ENCODE measurements at places on chromosomes 4 and X.
A peak's percentile ranks its signal among the peaks of the same experiment; 100 is the strongest.

DNA sequence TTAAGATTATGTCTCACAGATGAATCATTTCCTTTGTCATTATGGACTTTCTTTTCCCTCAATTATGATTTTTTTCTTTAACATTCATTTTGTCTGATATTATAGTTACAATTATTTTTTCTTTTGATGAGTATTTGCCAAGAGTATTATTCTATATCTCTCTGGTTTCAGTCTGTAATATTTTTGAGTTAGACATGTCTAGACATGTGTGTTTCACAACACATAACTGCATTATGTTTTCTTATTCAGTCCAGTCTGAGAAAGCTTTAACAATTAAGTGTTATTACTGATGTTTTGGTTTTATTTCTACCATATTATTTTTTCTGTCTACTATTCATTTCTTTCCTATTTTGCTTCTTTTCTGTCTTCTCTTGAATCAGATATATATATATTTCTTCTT is 108.3 kb upstream of the MID1IP1 start:
- DNase-seq = no peak

DNA sequence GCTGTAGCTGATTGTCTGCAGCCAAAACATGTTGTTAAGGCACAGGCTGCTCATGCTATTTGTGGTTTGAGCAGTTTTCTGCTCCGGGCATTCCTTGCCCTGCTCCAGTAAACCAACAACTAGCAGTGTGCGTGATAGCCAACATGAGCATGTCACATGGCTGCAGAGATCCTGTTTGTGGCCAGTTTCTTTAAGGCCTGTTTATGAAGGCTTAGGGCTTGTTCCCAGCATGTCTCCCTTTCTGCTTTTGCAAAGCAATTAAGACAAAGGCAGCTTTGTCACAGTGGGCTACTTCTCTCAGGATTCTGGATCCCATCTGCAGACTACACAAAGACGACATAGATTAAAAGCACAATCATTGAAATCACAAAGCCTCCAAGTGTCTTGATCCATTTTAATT is 160.5 kb downstream of the ZNF518B start:
- no peak for DNase-seq

DNA sequence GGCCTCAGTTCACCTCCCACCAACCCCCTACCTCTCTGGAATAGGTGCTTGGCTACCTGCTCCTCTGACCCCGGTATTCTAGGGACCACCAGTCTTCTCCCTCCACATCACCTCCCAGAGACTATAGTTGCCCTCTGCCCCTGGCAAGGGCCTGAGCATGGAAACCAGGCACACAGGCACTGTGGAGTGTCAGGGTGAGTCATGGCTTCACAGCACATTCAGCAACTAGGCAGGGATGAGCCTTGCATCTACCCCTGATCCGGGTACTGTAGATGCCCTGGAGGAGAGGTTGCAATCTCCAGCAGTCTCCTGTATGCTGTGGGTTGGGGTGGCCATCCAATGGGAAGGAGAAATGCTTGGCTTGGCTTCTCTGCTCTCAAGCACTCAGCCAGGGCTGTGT is 472.7 kb downstream of the IDS start:
- no peak for DNase-seq

GRCh38 chr4:23413631-23414030 is 476.2 kb downstream of the PPARGC1A start:
- no peak for DNase-seq

DNA sequence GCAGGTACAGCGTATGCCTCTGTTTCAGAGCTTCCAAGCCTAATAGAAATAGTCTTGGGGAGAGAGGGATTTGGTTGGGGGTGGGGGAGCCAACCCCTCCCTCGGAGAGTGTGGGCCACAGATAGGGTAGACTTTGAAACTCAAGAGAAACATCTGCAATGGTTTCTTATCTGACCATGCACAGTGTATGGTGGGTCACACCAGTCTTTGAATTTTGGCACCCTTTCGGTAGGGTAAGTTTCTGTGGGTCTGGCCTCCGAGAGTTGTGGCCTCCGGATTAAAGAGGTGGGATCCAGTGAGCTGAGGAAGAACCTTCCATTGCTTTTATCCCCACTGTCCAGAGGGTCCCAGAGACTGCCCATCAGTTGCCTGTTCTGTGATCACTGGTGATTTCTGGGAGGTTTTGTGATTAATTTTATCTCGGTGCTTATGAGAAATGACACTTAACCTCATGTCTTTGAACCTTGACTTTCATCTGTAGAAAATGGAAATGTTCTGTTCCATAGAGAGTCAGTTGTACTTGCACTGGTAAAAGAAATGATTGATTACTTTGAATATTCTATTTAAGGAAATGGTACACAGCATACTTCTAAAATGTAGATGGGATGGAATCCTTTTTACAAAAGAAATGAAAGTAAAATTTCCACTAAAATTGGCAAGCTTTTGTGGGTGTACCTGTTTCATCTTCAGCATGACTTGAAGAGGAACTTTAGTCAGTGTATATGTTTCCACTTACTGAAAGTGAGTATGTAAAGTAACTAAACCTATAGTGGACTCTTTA is 62.7 kb downstream of the TMEM131L start:
- DNase-seq = no peak

GRCh38 chr4:69167300-69167699 is 47.2 kb downstream of the UGT2B11 start:
- DNase-seq = no peak

DNA sequence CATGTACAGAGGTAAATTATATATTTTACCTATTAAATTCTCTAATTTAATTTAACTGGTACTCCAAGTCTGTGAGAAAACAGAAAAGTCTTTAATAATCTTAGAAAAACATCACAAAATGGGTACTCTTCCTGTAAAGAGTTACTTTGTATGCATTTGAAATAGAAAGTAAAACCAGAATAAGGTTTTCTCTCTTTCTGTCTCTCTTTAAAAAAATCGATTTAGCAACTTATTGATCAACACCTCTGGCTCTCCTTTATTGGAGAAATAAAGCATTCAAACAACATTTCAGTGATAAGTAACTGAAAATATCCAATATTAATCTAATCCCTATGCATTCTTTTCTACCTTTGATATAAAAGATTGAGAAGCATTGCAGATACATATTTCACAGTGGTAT is 27.4 kb downstream of the ATOH1 start:
- no peak for DNase-seq

GRCh38 chr4:53116954-53117353 is 248.9 kb downstream of the SCFD2 start:
- no peak for DNase-seq

GRCh38 chr4:143234153-143234552 is 49.4 kb downstream of the USP38 start:
- no peak for DNase-seq

DNA sequence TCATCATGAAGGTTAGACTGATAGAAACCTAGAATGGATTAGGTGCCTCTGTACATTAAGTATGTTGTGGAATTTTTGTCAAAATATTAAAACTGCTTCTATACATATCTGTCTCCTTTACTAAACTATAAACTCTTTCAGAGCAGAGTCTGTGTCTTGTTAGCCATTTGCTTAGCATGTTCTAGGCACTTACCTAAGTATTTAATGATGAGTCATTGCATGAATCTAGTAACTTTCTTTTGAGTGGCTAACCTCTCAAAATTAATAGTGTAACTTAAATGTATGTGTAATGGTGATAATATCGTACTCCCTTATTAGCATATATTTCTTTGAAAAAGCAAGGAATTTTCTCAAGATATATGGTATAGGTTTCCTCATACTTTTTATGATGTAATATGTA is 57.8 kb downstream of the RAP1GDS1 start:
- DNase-seq = no peak

GRCh38 chr4:186151499-186151898 is 39.9 kb upstream of the CYP4V2 start:
- DNase-seq = no peak

DNA sequence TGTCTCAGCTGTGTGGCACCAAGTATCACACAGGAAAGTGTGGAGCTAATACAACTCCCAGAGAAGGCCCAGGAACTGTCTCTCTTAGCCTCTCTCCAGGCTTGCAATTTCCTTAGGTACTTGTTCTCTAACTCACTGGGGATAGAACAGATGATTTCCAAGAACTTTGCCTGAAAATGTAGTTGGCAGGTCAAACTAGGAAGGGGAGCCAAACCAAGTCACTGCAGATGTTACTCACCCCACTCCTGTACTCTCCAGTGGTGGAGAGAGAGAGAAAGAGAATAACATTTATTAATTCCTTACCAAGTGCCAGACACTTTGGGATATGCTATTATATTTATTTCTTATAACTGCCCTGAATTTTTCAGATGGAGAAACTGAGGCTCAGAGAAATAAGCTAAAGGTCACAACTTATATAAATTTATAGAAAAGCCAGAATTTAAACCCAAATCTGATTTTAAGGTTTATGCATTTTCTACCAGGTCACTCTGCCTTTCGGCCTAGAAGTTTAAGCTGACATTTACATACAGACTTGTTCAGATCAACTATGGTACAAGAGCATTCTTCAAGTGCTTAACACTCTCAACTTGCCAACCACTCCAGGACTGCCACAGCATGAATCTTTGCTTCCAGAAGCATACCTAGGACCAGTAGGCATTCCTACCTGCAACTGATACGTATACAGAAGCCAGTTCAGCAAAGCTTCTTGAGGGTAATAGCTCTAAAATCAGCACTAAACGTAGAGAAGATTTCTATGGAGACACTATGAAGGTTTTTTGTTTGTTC is 248.6 kb upstream of the ETNPPL start:
- DNase-seq = no peak

DNA sequence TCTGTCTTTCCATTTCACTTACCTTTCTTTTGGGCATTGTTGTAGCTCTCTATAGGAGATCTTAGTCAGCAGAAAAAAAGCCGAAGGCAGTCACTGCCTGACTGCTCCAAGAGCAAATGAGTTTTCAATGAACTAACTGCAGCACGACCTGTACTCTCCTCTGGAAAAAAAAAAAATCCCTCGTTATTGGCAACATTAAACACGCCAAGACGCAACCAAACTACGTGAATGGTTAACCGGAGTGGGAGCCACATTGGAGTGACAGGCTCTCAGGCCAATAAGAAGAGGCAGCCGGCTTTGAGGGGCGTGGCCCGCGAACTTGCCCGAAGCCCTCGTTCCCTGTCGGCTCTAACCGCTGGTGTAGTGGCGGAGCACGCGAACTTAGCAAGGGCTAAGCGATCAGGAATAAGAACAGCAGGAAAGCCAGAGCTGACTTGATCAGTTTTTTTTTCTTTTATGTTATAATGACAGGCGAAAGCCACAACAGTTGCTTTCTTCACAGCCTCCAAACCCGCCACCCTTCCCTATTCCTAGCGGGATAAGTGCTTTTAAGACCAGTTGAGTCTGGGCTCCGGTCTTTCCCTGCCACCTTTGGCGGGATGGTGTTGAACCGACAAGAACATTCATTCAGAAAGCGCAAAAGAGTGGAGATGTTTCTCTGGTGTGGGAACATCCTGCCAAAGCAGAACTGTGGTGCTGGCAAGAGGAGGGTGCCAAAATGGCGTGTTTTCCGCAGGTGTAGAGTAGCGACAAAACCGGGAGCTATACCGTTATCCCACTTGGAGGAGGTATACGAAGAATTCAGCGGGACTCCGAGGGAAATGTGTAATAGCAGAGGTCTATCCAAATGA is 80.0 kb downstream of the HMGN5 start:
- DNase-seq = peak; percentile 0

GRCh38 chr4:23931489-23931830 is 41.6 kb upstream of the PPARGC1A start:
- no peak for DNase-seq

DNA sequence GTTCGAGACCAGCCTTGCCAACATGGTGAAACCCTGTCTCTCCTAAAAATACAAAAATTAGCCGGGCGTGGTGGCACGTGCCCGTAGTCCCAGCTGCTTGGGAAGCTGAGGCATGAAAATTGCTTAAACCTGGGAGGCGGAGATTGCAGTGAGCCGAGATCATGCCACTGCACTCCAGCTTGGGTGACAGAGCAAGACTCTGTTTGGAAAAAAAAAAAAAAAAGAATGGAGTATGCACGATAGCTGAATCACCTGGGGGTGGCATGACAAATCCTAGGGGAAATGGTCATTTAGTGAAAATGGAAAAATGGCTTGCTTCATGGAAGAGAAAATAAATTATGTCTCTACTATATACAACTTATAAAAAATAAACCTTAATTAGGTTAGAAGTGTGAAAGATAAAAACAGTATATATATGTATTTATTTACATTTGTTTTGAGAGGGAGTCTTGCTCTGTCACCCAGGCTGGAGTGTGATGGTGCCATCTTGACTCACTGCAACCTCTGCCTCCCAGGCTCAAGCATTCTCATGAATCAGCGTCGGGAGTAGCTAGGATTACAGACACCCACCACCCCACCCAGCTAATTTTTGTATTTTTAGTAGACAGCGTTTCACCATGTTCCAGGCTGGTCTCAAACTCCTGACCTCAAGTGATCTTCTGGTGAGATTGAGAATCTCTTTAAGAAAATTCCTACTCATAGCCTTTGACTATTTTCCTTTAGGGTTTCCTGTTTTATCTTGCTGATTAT is 19.3 kb upstream of the ING2 start:
- DNase-seq = no peak

- DNase-seq = no peak
These were observed 152.2 kb upstream of the PPARGC1A start for GRCh38 chr4:24042094-24042493.

DNA sequence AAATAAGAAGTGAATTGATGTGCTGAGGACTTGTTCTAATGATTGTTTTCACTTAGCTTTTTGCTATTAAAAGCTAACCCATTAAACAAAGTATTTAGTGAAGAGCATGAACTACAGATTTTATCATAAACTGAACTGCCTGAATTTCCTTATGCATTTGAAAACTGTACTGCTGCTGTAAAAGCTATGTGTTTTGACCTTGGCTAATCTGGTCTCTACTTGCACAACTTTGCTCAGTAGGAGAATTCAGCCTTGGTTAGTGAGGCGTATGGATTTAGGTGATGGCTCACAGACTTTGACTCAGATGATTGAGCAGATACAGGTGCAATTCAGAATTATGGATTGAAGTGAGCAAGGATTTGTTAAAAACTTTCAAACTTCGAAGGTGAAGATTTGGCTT is 38.7 kb upstream of the FAT1 start:
- DNase-seq = no peak

Data from NCI-H2029 treated with DMSO at 0.1 percent for 48 hours (cell line).